Fibroblast of lung (primary cell): ENCODE measurements at places on chromosomes 11 and 22.
A peak's percentile ranks its signal among the peaks of the same experiment; 100 is the strongest.

DNA sequence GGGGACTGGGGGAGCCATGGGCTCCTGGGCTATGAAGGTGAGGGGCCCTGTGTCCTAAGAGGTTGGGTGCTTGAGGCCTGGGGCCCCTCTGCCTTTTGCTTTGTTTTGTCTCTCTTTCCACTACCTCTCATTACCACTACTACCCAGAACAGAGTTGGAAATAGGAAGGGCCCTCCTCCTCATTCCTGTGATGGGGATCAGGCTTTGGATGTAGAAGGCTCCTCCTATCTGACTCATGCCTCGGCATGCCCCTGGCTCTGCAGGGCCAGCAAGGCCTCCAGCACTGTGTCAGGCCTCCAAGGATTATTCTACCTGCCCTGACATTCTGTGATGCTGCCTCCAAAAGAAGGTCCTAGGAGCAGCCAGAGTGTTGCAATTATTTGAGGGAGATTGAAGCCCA lies 766 bp downstream of the IZUMO1R start:
- H3K27ac ChIP-seq: no peak overlapping the region
- no peaks in the 10 kb centered on the region for H3K27me3 ChIP-seq
- H3K4me1 ChIP-seq: no peaks in the 10 kb centered on the region
- no peak overlapping the region for H3K4me3 ChIP-seq
- peak; percentile 26 for DNase-seq
- H3K36me3 ChIP-seq: no peaks in the 10 kb centered on the region

GRCh38 chr22:40400159-40400558 lies 29.8 kb downstream of the SGSM3 start:
- peaks cover 5% of the 10 kb centered on the region for H3K4me1 ChIP-seq
- H3K27ac ChIP-seq: no peak overlapping the region
- no peak for DNase-seq

DNA sequence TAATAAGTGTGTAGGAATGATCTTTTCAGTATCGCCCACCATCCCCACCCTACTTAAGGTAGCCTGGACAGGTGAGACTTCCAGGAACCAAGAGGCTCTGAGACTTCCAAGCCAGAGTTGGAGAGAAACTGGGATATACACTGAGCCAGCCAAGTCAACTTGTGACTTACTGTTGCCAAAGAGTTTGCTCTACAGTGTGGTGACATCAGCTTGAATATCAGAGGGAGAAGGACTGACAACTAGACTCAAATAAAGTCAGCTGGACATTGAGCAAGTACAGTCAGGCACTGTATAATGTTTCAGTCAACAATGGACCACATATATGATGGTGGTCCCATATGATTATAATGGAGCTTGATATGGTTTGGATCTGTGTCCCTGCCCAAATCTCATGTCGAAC lies 1.2 kb upstream of the MMP10 start:
- H3K36me3 ChIP-seq: no peaks in the 10 kb centered on the region
- no peak overlapping the region for H3K4me3 ChIP-seq
- no peaks in the 10 kb centered on the region for H3K4me1 ChIP-seq
- no peak overlapping the region for H3K27ac ChIP-seq

GRCh38 chr11:112421879-112422278 lies 161.2 kb upstream of the PLET1 start:
- H3K36me3 ChIP-seq: no peaks in the 10 kb centered on the region
- no peak overlapping the region for H3K4me3 ChIP-seq
- no peaks in the 10 kb centered on the region for H3K27me3 ChIP-seq

GRCh38 chr11:31424652-31425051 lies 55.0 kb downstream of the DNAJC24 start:
- H3K4me1 ChIP-seq: no peaks in the 10 kb centered on the region
- no peak overlapping the region for H3K27ac ChIP-seq
- DNase-seq: no peak
- no peaks in the 10 kb centered on the region for H3K27me3 ChIP-seq

DNA sequence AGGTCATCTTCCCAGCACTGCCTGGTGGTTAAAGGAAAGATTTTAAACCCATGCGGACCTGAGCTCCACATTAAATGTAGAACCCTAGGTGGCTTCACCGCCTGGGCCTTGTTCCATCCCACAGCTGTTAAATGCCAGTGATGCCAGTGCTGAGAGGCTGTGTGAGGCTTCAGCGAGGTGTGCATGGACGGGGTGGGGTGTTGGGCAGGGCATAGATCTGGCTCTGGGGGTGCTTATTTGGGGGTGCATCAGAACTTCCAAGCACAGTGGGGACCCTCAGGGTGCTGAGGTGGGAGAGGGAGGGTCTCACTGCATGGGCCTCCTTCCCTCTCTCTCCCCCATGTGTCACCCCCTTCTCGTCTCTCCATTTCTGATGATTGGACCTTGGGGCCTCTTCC lies 90.1 kb upstream of the B3GAT1 start:
- no peaks in the 10 kb centered on the region for H3K27me3 ChIP-seq
- H3K27ac ChIP-seq: no peak overlapping the region
- H3K4me3 ChIP-seq: no peak overlapping the region
- H3K4me1 ChIP-seq: no peaks in the 10 kb centered on the region
- no peaks in the 10 kb centered on the region for H3K36me3 ChIP-seq
- DNase-seq: no peak

DNA sequence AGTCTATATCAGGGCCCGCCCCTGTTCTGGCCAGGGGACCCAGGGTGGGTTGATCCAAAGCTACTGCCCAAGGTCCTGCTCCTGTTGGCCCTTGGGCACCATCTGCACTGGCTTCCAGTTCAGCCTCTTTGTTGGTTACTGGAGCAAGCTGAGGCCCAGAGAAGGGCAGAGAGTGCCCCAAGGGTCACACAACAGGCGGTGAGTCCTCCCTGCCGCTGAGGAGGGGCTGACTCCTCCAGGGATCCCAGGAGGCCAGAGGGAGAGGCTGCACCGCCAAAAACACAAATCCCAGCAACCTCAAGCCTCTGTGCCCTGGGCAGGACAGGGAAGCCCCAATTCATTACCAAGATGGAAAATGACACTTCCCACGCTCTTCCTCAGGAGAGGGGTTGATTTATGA lies 61.3 kb downstream of the MACROD1 start:
- no peak overlapping the region for H3K27ac ChIP-seq
- H3K27me3 ChIP-seq: no peaks in the 10 kb centered on the region
- H3K36me3 ChIP-seq: no peaks in the 10 kb centered on the region

DNA sequence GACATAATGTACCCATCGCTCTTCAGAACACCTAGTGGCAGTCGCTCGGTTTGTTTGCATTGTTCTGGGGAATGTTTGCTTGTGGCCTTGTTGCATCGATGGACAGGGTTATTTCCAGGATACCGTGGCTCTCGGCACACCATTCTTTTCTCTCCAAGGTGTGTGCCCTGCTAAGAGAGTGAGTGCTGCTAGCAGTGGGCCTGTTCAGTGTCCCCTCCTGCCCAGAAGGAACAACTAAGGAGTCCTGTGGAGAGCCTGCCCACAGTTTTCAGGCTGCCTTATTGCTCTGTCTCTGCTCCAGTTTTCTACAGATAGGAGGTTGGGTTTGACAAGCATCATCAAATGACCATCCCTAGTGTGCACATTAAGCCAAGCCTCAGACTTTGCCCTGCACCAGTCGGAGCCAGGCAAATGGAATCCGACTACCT lies 1.4 kb downstream of the CRY2 start:
- DNase-seq: no peak
- H3K4me1 ChIP-seq: peaks cover 12% of the 10 kb centered on the region
- H3K27me3 ChIP-seq: no peaks in the 10 kb centered on the region
- H3K27ac ChIP-seq: peak overlapping the region; percentile 99

GRCh38 chr11:76159983-76160661 lies 46.2 kb downstream of the WNT11 start:
- DNase-seq: no peak
- H3K4me3 ChIP-seq: no peak overlapping the region
- H3K27ac ChIP-seq: no peak overlapping the region
- H3K27me3 ChIP-seq: peaks cover 6% of the 10 kb centered on the region

- H3K27me3 ChIP-seq: no peaks in the 10 kb centered on the region
- no peak overlapping the region for H3K4me3 ChIP-seq
- H3K4me1 ChIP-seq: no peaks in the 10 kb centered on the region
- no peak for DNase-seq
Measured at GRCh38 chr11:22780952-22781593, 48.5 kb downstream of the SVIP start.

DNA sequence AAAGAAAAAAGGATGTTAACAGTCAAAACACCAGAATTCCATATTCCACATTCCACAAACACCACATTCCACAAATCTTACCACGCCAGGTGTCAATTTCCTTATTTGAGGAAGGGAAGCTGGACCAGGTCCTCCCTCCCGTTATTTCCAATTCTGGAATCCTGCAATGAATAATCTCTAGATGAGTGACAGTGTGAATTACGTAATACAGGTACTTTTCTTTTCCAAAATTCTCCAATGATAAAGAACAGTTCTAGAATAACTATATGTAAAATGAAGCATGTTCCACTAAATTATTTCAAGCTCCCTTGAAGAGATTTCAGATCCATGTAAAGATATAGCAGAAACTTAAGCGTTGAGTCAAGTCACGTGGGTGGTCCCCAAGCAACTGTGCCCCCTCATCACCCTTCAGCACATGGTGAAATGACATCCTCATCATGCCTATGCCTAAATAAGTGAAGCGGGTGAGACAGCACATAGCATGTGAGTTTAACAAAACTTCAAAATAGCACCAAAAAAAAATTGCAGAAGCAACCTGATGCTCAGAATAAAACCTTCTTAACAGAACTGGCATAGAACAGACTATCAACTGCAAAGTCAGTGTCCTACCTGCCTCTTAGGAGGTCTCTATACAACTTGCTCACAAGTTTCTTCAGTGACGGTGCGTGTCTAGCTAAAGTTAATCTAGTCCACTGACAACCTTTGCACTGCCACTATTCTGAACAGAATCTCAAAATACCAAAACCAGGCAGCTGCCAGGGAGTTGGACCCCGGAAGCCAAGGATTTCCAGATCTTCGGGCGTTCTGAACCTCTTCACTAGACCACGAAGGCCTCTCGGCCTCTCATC lies 876 bp downstream of the NFRKB start:
- peak overlapping the region; percentile 26 for H3K27ac ChIP-seq
- H3K4me3 ChIP-seq: peak overlapping the region; percentile 69
- peaks cover 2% of the 10 kb centered on the region for H3K4me1 ChIP-seq
- H3K27me3 ChIP-seq: no peaks in the 10 kb centered on the region
- DNase-seq: peak; percentile 4
- H3K36me3 ChIP-seq: no peaks in the 10 kb centered on the region

- H3K27ac ChIP-seq: no peak overlapping the region
- H3K4me1 ChIP-seq: peaks cover 7% of the 10 kb centered on the region
- H3K4me3 ChIP-seq: no peak overlapping the region
- no peaks in the 10 kb centered on the region for H3K36me3 ChIP-seq
Measured at GRCh38 chr22:27151407-27151806, 494.0 kb downstream of the MIAT start.

DNA sequence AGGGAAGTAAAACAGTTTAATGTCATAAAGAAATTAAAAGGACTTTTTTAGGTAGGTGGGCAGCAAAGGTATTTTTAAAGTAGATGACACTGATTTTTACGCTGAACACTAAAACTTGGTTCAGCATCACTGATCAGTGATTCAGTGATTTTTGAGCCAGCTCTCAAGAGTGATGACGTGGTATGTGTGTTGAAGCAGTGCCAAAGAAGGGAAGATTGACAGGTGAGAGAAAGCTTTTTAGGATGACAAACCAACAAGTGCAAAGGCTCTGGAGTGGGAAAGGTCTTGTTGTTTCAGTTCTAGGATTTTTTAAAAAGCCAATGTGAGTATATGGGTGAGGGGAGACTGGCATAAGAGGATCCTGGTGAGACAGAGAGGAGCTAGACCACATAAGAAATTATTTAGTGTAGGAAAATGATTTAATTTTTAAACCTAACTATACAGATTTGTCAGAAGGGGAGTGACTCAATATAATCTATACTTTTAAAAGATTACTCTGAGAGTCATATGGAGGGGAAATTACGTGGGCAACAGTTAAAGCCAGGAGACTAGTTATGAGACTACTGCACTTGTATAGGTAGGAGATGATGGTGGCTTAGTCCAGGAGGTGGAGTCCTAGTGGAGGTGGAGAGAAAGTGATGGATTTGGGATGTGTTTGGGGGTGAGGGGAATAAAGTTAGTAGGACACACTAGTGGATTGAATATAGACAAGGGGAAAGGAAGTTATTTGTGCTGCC lies 17.6 kb upstream of the CALCB start:
- H3K36me3 ChIP-seq: no peaks in the 10 kb centered on the region
- no peaks in the 10 kb centered on the region for H3K4me1 ChIP-seq
- H3K27ac ChIP-seq: no peak overlapping the region
- DNase-seq: no peak
- no peaks in the 10 kb centered on the region for H3K27me3 ChIP-seq

GRCh38 chr11:68954836-68955606 lies 25.8 kb downstream of the MRGPRD start:
- no peak overlapping the region for H3K27ac ChIP-seq
- DNase-seq: peak; percentile 32
- no peak overlapping the region for H3K4me3 ChIP-seq
- H3K4me1 ChIP-seq: no peaks in the 10 kb centered on the region
- no peaks in the 10 kb centered on the region for H3K36me3 ChIP-seq

- no peaks in the 10 kb centered on the region for H3K36me3 ChIP-seq
- no peak overlapping the region for H3K27ac ChIP-seq
- no peak for DNase-seq
- no peaks in the 10 kb centered on the region for H3K27me3 ChIP-seq
- H3K4me1 ChIP-seq: no peaks in the 10 kb centered on the region
- H3K4me3 ChIP-seq: no peak overlapping the region
Measured at GRCh38 chr11:45650166-45651095, 15.0 kb downstream of the CHST1 start.

- H3K4me1 ChIP-seq: peaks cover 29% of the 10 kb centered on the region
- DNase-seq: peak; percentile 94
- H3K4me3 ChIP-seq: no peak overlapping the region
- H3K27me3 ChIP-seq: no peaks in the 10 kb centered on the region
Measured at GRCh38 chr11:66969584-66970225, 5.4 kb upstream of the C11orf86 start.
